ENCODE measurements at places on chromosomes 12 and 14.

DNA sequence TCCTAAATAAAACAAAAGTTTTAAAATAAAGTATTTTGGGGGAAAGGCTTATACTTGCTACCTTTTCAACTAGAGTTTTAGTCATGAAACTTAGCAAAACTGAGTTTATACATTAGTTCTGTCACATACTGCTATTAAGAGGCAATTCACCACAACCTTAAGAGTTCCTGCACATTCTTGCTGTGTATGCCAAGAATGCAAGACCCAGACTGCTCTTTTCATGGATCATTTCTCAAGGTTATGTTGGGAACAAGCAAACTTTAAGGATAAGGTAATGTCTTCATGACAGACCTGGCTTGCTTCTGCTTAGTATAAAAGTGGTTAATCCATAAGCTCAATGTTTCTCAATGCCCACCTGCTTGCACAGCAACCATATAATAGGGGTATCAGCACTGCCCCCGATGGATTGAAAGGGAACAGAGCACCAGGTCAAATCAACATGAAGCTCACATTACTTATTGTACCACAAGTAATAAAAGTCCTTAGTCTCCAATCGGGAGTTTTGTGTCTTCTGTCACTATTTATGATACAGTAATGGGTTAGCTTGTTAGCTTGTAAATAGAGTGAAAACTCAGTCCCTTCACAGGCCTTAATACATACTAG, 67.6 kb downstream of the KIF21A start:
- DNase-seq: no peak

DNA sequence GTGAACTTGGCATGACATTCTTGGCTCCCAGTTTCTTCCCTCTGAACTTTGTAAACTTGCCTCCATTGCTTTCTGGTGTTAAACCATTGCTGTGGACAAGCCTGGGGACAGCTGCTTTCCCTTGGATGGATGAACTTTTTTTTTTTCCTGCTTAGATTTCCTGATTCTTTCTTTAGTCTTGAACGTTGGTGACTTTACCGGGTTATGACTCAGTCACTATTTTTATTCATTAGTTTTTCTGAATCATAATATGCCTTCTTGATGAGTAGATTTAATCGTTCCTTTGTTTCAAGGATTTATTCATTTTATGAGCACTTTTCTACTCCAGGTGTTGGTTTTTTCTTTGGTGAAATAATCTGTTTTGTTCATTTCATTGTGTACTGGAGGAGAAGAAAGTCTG, 155.0 kb upstream of the RTL1 start:
- DNase-seq: no peak

DNA sequence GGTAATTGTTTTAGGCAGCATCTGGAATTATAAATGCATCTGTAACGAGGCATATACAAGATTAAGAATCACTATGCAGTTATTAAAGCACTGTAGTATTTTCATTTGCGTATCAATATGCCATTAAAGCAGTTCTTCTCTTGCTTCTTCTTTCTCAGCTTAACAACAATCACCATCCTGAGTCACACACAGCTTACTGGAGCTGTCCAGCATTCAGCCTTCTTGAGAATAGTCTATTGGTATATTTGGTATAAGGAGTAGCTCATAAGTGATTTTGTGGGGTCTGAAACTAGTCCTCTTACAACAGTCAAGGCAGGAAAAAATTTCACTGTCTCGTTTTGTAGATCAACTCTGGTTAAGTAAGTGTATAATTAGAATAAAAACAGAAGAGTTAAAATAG, 523.0 kb upstream of the FOXG1 start:
- no peak for DNase-seq

GRCh38 chr14:98183556-98183955, 1088.4 kb downstream of the BCL11B start:
- no peak for DNase-seq

DNA sequence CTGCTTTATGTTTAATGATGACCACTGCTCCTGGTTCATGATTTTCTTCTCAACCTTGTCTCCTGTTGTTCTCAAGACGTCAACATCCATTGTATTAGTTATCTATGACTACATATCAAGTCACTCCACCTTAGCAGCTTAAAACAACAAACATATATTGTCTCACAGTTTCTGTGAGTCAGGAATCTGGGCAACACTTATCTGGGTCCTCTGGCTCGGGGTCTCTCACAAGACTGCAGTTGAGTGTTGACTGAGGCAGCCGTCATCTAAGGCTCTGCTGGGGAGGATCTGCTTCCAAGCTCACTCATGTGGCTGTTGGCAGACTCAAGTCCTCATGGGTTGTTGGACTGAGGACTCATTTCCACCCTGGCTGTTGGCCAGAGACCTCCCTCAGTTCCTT, 27.3 kb upstream of the FRS2 start:
- DNase-seq: no peak

DNA sequence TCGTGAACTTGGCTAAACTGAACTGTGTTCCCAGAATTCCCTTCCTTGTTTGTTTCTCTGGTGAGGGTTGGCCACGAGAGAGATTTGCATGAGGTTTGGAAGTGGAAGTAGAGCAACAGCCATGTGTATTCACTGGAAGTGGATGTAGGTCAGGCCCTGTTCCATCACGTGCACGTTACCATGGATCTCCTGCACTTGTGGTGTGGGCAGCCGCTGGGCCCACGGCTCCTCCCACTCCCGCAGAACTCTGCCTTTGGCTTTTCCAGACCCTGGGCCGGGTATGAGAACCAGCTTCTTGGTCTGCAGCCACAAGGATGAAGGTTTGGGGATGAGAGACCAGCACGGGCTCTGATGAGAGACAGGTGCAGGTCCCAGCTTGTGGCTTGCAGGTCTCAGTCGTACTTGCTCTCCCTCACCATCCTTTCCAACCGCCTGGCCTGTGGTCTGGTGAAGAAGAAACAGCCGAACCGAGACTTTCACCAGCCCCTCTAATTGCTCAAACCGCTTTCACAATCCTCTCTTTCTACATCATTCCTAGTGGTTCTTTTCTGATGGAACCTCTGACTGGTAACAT, 94.9 kb downstream of the DUSP16 start:
- no peak for DNase-seq

GRCh38 chr12:106192659-106193393, 54.1 kb upstream of the NUAK1 start:
- no peak for DNase-seq

GRCh38 chr12:124658806-124659402, 91.5 kb upstream of the NCOR2 start:
- no peak for DNase-seq

DNA sequence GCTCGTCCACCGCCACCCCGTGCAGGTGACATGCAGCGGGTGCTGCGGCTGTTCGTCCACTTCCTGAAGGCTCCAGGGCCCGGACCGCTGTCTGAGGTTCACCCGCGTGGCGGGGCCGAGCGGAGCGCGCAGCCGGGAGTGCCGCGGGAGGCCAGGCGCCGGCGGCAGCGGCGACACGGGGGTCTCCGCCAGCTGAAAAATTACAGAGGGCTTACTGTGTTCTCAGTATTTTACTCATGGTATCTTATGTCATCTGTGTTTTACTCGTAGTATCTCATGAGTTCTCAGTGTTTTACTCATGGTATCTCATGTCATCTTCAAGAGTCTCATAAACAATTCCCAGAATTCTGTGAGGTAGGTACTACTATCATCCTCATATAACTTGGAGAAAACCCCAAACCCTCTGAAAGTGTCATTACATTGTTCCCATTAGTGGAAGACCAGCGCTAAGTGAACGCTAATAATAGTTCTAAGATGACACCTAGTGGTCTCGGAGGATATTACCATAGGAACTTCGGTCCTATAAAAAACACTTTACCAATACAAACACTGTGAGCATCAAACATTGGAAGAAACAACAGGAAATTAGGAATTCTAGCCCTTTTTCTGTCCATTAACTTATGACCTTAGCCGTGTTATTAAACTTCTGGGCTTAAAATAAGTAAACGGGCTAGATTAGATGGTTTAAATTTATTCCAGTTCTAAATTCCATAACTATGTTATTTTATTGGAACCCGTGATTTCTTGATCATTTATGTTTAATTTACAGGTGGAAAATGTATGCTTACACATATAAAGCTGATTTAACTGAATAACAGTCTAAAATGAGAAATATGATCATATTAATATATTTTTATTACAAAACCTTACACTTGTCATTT, 32.4 kb downstream of the AK7 start:
- peak; percentile 58 for DNase-seq

GRCh38 chr14:92673601-92674150, 74.8 kb downstream of the LGMN start:
- no peak for DNase-seq

GRCh38 chr12:12528361-12529270, 34.0 kb downstream of the DUSP16 start:
- no peak for DNase-seq

GRCh38 chr14:95348395-95349080, 28.8 kb upstream of the CLMN start:
- no peak for DNase-seq

- no peak for DNase-seq
Observed at GRCh38 chr14:103533137-103533998, 4.4 kb downstream of the TRMT61A start.

- no peak for DNase-seq
Observed at GRCh38 chr12:23057571-23057970, 432.6 kb downstream of the ETNK1 start.

DNA sequence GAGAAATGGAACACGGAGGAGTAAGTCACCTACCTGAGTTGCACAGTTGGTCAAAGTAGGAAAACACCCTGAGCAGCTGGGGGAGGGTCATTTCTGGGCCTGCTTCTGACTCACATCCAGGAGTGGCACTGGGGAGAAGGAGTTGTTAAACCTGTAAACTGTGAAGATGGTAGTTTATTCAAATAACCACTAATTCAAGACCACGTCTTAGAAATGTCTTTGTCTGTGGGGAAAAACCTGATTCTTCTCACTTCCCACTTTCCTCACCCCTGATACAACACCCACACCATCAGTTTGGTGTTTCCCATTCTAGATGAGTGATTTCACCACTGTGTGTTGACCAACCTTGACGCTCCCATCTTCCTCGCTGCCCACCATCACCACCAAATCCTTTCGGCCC, 207.1 kb downstream of the ANO4 start:
- no peak for DNase-seq

DNA sequence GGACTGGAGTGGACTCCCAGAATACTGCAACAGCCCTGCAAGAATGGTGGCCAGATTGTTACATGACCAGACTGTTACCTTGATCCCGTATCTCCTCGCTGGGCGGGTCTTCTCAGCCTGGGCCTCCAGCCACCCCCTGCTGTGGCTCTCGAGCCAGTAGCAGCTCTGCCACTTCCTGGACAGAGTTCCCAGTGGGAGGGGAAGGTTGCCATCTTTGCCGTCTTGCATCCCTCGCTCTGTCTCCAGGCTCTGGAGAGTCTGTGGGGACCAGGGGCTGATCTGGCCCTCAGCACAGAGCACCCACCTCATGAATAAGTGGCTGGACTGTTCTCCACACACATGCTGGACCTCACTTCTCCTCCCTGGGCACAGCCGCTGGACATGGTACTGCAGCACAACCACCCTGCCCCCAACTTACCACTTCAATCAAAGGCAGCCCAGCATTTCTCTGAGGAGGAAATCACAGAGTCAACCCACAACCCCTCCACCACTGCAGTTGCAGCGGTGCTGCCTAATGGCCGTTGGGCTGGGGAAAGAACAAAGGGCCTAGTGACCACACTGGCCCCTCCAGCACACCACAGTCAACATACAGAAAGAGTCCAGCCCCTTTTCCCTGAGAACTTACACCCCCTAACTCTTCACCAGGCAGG, 6.9 kb upstream of the KLRF1 start:
- no peak for DNase-seq

- DNase-seq: no peak
Observed at GRCh38 chr12:25107920-25108319, 87.0 kb downstream of the DNAI7 start.

DNA sequence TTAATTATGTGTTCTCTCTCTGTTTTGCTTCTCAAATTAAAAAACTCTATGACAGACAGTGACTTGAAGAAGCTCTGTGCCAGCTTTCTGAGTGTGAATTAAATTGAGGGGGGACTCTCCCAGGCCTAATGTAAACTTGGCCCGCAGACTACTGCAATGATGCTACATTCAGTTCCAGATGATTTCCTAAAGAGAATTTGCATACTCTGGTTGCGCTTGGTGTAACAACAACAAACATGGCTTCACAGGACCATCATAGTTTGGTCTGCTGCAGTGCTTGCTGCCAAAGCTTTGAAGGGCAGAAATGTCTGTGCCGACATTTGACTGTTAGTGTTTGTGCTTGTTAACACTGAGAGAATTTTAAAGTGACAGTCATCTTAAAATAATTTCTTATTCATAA, 25.0 kb downstream of the CFAP54 start:
- DNase-seq: no peak

GRCh38 chr14:94974893-94975292, 182.4 kb downstream of the DICER1 start:
- no peak for DNase-seq

DNA sequence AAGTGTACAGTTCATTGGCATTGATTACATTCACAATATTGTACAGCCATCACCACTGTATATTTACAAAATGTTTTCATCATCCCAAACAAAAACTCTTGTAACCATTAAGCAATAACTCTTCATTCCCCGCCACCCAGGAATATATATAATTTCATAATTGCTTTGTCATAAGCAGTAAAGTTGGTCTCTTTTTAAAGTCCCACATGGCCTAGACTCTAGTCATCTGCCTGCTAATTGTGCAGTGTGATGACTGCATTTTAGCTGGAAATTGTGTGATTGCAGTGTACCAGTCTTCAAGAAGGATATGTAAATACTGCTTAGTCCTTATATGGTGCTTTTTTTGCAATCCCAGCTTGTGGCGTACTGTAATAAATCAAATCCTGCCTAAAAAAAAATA, 75.1 kb upstream of the ATP2A2 start:
- DNase-seq: no peak

DNA sequence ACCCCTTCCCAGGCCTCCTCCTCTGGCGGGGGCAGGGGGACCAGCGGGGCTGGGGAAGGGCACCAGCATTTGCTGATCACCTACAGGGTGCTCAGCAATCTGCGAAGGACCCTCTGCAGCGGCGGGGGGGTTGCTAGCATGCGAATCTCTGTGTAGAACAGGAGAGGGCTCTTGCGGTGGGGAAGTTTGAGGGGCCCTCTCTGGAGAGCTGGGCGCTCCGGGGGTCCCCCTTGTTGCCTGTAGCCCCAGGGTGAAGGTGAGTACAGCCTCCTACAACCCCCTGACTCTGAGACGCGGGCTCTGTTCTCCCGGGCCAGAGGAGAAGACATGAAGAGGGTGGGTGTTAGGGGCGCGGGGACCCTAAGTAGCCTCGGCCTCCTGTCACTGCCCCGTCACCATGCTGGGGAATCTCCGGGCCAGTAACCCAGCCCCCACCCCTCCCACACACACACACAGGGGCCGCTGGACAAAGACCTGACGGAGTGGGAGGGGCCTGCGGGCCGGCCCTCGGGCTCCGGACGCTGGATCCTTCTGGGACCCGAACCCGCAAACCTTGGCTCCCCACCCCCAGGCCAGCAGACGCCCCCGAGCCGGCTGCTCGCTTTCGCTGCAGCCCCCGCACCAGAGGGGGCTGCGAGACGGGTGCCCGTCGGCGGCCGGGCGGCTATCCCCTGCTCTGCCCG, 734 bp downstream of the FIGNL2 start:
- no peak for DNase-seq
